Progenitor cell of endocrine pancreas (in vitro differentiated cells): ENCODE measurements at places on chromosomes 12 and 14. TPM values are rescaled to one million over a fixed set of nuclear protein-coding genes. Genes with fewer than 3 reads are reported as not detected.

- no peak for DNase-seq
These were observed 34.5 kb upstream of the GPR132 start for GRCh38 chr14:105099778-105100177.

Gene NEK9
- total RNA-seq, result 97.1 and 100 TPM in 2 replicates

Gene KRT4
- 0.29 and 0.38 TPM in 2 replicates for total RNA-seq

GRCh38 chr14:84988357-84988756 lies 541.6 kb upstream of the FLRT2 start:
- DNase-seq, result no peak

GRCh38 chr12:132109741-132110140 lies 34.4 kb downstream of the DDX51 start:
- no peak for DNase-seq

- no peak for DNase-seq
These were observed 19.9 kb upstream of the DYNC1H1 start for GRCh38 chr14:101944451-101944850.

GRCh38 chr14:100221533-100222223 lies 17.3 kb upstream of the YY1 start:
- DNase-seq, result peak; percentile 47

GRCh38 chr12:116996093-116996492 lies 85.3 kb downstream of the FBXW8 start:
- DNase-seq, result no peak

Gene HOXC10
- not detected in 2 replicates for total RNA-seq

- DNase-seq, result no peak
These were observed 11.7 kb downstream of the CLEC9A start for GRCh38 chr12:10042167-10042566.

- no peak for DNase-seq
These were observed 5.5 kb downstream of the C12orf56 start for GRCh38 chr12:64385019-64385418.

DNA sequence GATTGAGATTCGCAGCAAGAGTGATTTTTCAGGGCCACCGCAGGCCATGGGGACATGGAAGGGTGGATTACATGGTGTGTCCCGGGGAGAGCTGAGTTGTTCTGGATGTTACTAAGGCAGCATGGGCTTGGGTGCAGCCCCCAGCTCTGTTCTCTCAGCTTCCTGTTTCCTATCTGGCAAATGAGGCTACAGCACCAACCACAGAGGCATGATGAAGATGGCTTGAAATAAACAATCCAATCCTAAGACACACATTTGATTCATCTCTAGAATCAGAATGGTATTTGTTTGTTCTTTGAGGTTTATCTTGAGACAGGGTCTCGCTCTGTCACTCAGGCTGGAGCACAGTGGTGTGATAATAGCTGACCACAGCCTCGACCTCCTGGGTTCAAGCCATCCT lies 21.6 kb downstream of the GLTP start:
- DNase-seq, result no peak

Gene TAS2R42
- not detected in 2 replicates for total RNA-seq

Gene RNF212B
- not detected in 2 replicates for total RNA-seq

Gene FGF6
- not detected in 2 replicates for total RNA-seq

GRCh38 chr14:77085538-77085937 lies 12.5 kb upstream of the CIPC start:
- DNase-seq, result no peak
